ENCODE measurements at places on chromosomes 11 and 22.

GRCh38 chr22:49347376-49347775, 480.3 kb downstream of the BRD1 start:
- DNase-seq: no peak

DNA sequence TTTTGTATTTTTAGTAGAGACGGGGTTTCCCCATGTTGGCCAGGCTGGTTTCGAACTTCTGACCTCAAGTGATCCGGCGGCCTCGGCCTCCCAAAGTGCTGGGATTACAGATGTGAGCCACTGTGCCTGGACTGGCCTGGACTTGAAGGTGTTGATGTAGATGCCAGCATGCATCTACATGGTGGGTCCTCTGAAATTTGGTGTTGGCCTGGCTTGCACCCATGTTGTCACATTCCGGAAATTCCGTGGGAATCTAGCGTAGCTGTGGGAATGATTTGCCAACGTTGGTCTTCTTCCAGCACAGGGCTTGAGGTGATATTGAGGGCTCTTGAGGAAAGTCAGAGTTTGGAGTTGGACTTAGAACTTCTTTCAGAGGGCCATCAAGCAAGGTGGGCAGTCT, 6.5 kb downstream of the PACS1 start:
- DNase-seq: no peak

- DNase-seq: no peak
Observed at GRCh38 chr11:21640491-21640890, 552.4 kb upstream of the ANO5 start.

GRCh38 chr22:37328017-37328416, 45.7 kb downstream of the CYTH4 start:
- no peak for DNase-seq

- DNase-seq: no peak
Observed at GRCh38 chr22:39364714-39365491, 15.1 kb downstream of the SYNGR1 start.

GRCh38 chr11:64238999-64239398, 1.9 kb upstream of the FKBP2 start:
- no peak for DNase-seq

GRCh38 chr22:41301085-41302020, at the start of gene ZC3H7B:
ZC3H7B (plus strand) TSS chr22:41301525; CDS start chr22:41320661, 19,136 bp downstream.
- peak; percentile 63 for DNase-seq

DNA sequence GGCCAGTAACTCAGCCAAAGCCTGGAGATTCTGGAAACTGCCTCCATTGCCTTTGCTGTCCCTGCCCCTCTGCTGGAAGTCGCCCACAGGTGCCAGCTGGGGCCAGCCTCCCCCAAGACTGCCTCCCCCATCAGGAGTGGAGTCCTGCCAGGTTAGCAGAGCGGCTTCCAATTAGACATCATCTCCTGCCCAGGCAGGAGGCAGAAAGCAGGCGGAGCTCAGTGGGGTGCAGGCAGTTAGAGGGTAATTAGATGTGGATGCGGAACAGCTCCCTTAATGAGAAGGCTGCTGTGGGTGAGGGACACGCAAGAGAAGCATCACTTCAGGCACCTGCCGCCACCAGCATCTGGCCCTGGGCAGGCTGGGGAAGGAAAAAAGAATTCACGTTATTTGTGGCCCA, 90.9 kb upstream of the TP53I11 start:
- DNase-seq: no peak

- no peak for DNase-seq
Observed at GRCh38 chr11:13672576-13673210, 4.2 kb downstream of the FAR1 start.

- DNase-seq: no peak
Observed at GRCh38 chr11:126920833-126921232, 79.7 kb downstream of the KIRREL3 start.

DNA sequence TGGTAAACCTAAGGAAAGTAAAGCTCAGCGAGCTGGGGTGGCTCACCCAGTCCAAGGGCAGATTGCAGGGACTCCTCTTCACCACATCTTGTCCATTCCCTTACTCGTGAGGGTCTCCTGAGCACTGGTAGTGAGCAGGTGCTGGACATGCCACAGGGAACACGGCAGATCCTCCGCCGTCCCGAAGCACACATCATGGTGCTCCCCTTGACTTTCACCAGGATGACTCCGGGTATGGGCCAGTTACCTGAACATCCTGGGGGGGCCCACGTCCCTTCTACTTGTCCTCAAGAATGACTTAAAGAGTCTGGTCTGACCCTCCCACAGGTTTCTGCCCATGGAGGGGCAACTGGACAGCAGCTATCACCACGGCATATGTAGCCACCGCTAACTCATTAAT, 8.0 kb upstream of the SF1 start:
- DNase-seq: no peak

DNA sequence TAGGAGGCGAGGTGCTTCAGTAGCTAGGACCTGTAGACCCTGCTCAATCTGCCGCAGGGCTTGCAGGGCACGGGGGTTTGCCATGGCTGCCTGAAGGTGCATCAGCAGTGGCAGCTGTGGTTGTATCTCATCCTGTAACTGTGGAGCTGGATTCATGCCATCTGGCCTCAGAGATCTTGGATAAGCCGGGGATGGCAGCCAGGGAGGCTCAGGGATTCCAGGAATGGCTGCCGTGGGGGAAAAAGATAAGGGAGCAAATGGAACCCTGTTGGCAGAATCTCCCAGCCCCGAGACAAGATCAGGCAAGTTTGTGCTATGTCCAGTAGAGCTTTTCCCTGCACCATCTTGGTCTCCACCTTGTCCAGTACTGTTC, 1.8 kb downstream of the UBQLN3 start:
- DNase-seq: no peak

- DNase-seq: no peak
Observed at GRCh38 chr11:10581481-10582019, 13.1 kb upstream of the LYVE1 start.

DNA sequence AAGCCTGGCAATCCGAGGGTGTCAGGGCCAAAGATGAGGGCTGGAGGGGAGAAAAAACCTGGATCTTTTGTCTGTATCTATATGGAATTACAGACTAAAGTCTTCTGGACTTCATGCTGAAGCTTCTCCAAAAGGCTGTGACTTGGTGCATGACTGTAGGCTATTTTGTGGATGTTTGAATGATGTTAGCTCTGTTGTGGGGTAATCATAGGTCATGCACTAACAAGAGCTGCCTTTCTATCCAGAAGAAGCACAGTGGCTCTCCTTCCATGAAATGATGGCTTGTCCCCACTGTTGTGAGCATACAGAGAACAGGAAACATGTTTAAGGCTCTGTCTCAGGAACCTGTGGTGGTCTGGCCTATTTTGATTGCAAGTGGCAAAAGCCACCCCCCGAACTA, 263.3 kb upstream of the PLET1 start:
- DNase-seq: no peak

- DNase-seq: no peak
Observed at GRCh38 chr11:108807262-108807661, 142.4 kb downstream of the DDX10 start.

GRCh38 chr11:86459682-86460460, 85.2 kb downstream of the CCDC81 start:
- DNase-seq: no peak

DNA sequence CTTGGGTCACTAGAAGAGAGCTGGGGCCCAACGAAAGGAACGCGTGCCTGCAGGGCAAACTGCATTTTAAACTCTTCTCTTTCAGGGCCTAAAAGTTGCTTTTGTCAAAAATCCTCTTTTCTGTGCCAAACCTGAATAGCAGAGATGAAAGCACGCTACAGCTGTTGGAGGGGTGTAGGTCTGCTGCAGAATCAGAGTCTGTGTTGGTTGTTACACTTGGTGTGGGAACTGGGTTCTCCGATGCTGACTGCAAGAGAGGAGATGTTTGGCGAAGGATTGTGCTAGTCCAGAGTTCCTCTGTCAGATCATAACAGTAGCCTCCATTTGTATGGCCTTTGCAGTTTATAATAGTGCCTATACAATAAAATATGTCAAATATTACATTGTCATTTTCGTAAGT, 41.8 kb downstream of the BARX2 start:
- DNase-seq: no peak

DNA sequence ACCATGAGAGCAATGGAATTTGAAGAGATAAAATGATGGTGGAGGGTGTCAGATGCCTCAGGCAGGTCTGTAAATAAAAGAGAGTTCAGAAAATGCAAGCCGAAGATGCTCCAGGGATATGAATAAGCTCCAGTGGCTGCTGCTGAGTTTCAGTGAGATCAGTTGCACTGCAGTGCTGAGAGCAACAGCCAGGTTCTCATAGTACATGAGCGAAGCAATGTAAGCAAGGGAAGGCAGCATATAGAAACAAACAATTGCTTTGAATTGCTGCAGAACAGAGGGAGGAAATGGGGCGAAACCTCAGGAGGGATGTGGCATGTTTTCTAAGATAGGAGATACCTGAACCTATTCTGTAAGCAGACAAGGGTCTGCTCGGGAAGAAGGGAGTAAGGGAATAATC, 369.5 kb downstream of the AASDHPPT start:
- DNase-seq: no peak

- no peak for DNase-seq
Observed at GRCh38 chr11:116733043-116733755, 39.6 kb downstream of the BUD13 start.

DNA sequence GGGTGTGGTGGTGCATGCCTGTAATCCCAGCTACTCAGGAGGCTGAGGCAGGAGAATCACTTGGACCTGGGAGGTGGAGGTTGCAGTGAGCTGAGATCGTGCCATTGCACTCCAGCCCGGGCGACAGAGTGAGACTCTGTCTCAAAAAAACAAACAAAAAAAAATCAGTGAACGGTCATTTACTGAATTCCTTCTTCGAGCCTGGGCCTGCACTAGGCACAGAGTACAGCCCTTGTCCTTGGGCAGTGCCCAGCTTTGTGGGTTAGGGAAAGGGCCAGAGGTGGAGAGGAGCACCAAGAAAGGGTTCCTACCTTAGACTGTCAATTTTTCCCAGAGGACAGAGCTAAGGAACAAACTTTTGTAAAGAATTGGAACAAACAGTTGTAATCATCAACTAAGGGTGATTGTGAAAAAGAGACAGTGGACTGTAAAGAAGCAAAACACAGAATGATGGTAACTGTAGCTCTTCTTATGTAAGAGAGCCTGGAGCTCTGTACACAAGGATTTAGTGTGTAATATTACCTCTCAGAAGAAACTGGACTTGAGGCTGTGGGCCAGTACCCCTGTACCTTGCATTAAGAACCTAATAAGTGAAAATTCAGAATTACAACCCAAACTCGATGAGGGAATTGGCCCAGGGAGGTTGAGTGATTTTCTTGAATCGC, 10.8 kb downstream of the GVQW3 start:
- DNase-seq: no peak

GRCh38 chr11:96306600-96306932, 36.4 kb downstream of the MAML2 start:
- no peak for DNase-seq

DNA sequence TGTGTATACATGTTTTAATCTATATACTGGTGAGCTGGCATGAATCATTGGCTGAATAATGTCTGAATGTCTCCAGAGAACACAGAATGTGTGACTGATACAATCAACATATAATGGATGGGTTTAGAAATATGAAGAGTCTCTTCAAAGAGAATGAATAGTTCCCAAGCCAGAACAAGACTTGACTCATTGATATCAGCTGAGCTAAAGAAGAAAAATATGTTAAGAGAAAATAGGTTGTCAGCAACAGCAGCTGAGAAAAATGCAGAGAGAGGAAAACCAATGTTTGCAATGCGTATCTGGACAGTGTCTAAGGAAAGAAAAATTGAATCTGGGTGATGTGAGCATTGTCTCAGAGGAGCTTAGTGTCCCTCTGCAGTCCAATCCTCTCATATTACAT, 1281.8 kb upstream of the TENM4 start:
- no peak for DNase-seq

- DNase-seq: no peak
Observed at GRCh38 chr11:6538456-6538855, 41.4 kb downstream of the DNHD1 start.

GRCh38 chr22:40183029-40183581, 5.4 kb downstream of the TNRC6B start:
- DNase-seq: no peak

DNA sequence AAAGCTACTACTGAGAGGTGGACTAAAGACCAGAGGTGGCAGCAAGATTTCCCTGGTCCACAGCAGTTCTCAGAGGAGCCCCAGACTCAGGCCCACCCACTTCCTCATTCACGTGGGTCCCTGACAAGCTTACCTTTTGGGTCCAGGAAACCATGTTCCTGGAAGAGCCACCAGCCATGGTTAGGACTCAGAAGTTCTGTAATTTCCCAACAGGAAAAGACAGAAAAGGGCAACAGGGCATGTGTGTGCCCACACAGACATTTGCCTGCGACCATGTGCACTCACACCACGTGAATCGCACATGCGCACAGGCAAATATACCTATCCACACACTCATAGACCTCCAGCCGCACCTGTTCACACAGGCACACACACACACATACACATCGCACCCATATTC, 42.9 kb downstream of the LRRC32 start:
- no peak for DNase-seq

- no peak for DNase-seq
Observed at GRCh38 chr22:48849219-48849912, 978.3 kb downstream of the BRD1 start.

GRCh38 chr11:15602785-15603567, 488.3 kb downstream of the INSC start:
- no peak for DNase-seq

GRCh38 chr11:134802116-134802515, 390.1 kb upstream of the B3GAT1 start:
- no peak for DNase-seq

DNA sequence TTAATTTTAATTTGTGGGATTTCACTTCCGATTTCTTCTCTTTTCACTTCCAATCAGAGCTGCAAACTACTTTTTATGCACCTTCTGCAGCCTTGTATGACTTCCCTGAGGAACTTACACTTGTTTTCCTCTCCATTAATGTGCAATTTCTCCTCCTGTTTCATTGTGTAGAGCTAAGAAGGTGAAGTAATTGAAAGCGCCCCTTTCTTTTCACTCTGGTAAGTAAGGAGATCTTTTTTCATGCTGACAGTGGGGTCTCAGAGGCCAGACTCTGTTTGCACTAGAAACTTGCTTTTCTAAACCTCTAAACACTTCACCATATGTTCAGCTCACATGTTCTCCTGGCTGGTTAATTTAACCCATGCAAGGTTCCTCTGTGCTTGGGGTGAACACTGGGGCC, 117.0 kb downstream of the FANCF start:
- no peak for DNase-seq
